ENCODE measurements at places on chromosomes 2 and 18.

- DNase-seq = no peak
Observed at GRCh38 chr2:189127756-189128155, 51.8 kb downstream of the COL5A2 start.

GRCh38 chr2:222167762-222168161 lies 131.0 kb downstream of the PAX3 start:
- no peak for DNase-seq

DNA sequence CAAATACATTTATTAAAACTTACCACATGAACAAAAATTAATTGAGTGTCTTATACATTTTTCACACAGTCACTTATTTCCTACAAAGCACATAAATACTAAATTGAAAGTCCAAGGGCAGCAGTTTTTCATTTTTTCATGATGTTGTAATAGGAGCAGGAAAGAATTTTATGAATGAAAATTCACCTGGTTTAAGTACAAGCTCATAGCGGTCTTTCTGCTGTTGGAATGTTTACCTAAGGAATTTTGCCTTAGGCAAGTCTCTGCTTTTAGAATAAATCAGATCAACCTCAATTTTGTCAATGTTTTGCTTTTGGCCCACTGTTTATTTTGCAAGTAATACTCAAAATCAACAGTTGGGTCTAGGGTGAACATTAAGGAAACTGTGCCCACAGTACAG lies 40.0 kb downstream of the ETAA1 start:
- no peak for DNase-seq

GRCh38 chr18:23833714-23834113 lies 144.5 kb downstream of the LAMA3 start:
- no peak for DNase-seq

GRCh38 chr2:197327073-197327471 lies 16.5 kb upstream of the ANKRD44 start:
- DNase-seq = no peak

GRCh38 chr2:238119756-238120462 lies 18.6 kb upstream of the KLHL30 start:
- DNase-seq = no peak

- no peak for DNase-seq
Observed at GRCh38 chr2:72131371-72131891, 16.2 kb downstream of the CYP26B1 start.

DNA sequence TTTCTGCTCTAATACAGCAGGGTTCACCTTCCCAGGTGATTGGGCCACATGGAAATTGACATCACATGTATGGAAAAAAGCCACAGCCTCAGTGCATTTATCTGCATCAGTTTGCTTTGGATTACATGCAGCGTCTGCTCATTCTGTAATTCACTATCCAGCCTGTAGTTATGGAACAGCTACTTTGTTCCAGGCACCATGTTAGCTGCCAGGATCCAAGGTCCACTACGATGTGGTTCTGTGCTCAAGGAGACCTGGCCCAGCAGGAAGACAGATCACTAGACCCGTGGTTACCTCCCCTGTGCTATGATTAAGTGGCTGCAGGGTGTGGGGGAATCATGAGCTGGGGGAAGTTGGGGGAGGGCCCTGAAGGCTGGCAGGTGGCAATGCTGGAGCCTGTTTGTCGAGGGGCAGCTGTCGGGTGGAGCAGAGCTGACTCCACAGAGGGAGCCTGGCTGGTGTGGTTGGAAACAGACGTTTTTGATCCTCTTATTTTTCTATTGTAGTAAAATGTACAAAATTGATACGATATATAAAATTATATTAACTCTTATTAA lies 58.6 kb downstream of the TSHZ1 start:
- no peak for DNase-seq

DNA sequence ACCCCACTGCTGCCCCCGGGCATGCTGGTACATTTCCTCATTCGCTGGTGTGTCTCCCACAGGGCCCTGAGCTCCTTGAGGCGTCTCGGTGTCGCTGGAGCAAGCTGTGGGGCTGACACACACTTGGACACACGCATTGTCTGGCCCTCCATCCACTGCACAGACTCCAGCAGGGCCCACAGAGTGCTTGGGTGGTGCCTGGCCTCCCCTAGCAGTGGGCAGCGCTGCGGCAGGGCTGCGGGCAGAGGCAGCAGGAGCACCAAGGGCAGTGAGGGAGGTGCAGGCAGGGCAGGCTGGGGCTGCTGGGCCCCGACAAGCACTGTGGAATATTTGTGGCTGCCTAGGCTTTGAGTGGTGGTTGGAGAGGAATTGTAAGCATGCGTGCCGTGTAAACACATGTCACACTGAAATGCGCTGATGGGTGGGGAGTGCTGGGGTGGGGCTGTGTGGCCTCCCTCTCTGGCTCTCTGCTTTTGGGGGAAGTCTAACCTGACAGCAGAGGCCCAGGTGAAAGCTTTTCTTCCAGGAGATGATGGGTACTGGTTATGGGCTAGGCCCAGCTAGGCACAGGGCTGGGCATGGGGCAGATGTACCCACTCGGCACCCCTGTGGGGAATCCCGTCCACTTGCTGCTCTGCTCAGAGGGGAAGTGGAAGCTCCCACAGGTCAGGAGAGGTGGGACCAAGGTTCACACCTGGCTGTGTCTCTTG lies 55.5 kb upstream of the HS6ST1 start:
- DNase-seq = no peak

- no peak for DNase-seq
Observed at GRCh38 chr2:20524412-20525040, 77.7 kb downstream of the RHOB start.

DNA sequence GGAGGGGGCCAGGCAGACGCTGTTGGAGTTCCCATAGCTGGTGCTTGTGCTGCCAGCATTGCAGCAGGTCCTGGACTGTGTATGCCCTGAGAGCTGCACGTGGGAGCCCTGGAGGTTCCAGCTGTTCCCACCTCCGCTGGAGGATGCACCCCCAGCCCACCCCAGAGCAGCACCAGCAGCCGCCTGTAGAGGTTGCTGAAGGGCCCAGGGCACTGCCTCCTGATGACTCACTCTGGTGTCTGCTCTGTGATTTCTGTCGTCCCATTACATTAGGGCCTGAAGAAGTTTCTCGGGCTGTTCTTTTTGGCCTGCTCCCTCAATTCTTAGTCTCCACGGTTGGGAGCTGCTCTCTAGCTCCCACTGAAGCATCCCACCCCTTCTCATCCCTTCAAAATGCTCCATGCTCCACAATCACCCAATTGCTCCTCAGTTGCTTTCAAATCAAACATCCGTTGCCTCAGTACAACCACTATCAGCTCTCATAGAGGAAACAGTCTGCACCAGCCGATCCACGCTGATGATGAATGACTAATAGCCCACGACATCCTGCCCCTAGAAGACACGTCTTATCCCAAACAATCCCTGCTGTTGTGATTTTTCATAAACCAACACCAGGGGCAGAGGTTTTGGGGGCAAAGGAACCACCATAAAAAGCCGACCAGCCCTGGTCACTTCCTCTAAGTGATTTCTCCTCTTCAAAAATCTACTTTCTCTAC lies 65.2 kb upstream of the RNF152 start:
- no peak for DNase-seq
